Activated naive CD4-positive, alpha-beta T cell treated with anti-CD3 and anti-CD28 coated beads, Interleukin-2, amount 10 ng/mL, durations not matched to agents 7 days and 5 days (primary cell): ENCODE measurements at places on chromosomes 11 and 22.

DNA sequence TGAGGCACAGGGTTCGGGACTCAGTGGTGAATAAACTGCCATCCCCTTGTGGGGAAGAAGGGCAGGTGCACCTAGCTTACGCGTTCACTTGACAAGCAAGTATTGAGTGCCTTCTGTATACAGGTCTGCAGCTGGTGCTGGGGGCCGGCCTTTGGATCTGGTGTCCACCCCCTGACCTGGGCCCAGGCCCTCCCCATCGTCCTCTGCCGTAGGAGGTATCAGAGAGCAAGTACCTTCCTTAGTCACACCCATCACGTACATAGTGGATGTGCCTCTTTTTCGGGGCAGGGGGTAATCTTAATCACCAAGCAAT, 53.3 kb downstream of the SMIM38 start:
- DNase-seq, result no peak

DNA sequence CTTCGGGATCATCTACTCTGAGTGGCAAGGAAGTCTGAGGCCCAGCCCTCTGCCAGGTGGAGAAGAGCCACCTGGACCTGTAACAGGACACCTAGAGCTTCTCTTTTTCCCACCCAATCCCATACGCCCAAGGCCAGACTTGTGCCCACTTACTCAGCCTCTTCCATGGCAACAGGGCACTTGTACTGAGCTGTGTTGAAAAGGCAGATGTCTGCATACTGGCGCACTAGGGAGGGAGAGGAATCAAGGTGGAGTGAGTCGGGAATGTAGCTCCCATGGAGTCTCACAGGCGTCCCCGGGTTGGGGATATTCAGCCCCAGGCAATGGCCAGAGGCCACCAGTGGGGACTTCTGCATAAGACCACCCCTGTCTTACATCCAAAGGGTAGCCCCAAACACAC, 36.1 kb downstream of the TPBGL start:
- DNase-seq, result peak; percentile 11

- no peak for DNase-seq
Measured at GRCh38 chr11:128048121-128048520, 539.2 kb downstream of the ETS1 start.

GRCh38 chr22:29854432-29854831, 16.4 kb upstream of the ASCC2 start:
- no peak for DNase-seq

- DNase-seq, result no peak
Measured at GRCh38 chr22:36456464-36456845, 25.0 kb downstream of the TXN2 start.

DNA sequence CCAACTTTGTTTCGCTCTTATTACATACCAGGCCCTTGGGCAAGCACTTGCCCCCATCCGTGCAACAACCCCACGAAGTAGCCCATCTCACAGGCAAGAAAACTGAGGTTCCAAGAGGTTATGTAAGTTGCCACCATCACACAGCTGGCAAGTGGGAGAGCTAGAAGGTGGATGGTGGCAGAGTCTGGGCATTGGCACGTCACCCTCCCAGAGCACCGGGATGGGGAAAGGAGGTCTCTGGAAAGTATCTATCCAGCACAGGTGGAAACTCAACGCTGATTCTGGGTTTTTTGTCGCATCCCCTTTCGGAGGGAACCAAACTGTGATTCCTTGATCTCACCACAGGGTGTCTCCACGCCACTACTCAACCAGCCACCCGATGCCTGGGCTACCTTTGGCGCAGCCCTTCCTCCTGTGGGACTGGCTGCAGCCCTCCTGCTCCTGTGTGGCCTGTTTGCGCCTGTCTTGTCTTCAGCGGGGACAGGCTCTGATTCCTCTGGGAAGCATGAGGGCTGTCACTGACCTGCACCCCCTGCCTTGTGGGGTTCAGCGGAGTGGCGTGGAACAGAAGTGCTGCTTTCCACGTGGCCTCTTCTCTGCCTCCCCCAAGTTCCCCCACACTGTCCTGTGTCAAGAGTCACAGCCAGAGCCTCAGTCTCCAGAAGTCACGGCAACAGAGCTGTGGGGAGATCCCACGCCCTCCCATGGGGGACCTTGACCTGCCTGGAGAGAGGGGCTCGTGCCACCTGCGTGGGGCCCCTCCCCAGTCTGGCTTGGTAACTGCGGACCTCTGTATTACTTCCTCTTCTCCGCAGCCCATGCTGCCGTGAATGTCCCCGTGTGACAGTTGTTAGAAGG, 34.4 kb upstream of the TRIM29 start:
- DNase-seq, result peak; percentile 65

- no peak for DNase-seq
Measured at GRCh38 chr11:119222308-119222707, 16.2 kb downstream of the CBL start.

- no peak for DNase-seq
Measured at GRCh38 chr11:117220999-117221774, 10.7 kb downstream of the PCSK7 start.

GRCh38 chr22:45648301-45649117, 23.1 kb upstream of the ATXN10 start:
- DNase-seq, result no peak

DNA sequence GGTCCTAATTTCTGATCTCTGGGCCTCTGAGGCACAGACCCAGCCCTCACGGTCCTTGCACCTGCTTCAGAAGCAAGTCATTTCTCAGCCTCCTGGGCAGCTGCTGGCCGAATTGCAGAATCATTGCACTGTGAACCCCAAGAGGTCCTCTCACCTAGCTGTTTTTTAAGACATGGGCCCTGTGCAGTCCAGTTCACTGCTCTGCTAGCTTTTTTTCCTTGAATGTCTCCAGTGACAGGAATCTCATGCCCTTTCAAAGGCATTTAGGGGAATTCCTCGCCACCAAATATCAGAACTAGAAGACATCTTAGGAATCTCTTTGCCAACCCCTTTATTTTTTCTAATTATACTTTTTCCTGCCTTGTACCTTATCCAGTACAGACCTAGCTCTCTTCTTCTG, 35.6 kb upstream of the TP53I11 start:
- no peak for DNase-seq

DNA sequence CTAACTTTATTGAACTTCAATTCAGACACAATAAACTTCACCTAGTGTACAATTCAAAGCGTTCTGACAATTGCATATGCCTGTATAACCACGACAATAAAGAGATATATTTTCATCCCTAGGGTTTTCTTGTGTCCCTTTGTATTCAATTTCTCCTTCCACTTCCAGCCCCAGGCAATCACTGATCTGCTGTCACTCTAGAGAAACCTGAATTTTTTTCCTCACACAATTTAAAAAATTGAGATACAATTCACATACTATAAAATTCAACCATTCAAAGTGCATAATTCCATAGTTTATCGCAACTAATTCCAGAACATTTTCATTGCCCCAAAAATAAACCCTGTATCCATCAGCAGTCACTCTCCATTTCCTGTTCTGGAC, 116.6 kb downstream of the MRTFA start:
- DNase-seq, result no peak

- no peak for DNase-seq
Measured at GRCh38 chr11:23727794-23728193, 769.1 kb upstream of the LUZP2 start.

DNA sequence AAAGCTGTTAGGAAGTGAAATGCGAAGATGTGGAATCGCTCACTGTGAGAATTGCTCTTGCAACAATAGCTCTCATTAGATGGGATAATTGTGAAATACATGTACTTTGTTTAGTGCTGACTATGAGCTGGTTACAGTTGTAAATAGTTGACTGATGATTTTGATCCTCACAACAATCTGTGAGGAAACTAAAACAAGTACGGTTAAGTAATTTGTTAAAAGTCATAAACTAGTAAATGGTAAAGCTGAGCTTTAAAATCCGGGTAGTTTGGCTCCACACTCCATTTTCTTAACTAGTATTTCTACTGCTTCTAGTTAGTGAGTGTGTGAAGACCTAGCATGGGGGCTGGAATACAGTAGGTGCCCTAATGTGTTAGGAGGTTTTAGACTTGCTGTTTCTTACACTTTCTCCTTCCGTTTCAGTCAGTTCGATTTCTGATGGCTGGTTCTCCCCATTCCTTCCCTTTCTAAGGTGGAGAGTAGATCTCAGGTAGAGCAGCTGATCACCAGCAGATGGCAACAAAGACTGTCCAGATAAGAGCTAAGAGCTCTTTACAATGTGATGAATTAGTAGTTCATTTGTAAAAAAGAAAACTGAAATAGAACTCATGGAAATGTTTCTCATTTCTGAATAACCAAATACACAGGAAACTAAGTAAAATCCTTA, 16.3 kb upstream of the CYP2R1 start:
- DNase-seq, result peak; percentile 57

DNA sequence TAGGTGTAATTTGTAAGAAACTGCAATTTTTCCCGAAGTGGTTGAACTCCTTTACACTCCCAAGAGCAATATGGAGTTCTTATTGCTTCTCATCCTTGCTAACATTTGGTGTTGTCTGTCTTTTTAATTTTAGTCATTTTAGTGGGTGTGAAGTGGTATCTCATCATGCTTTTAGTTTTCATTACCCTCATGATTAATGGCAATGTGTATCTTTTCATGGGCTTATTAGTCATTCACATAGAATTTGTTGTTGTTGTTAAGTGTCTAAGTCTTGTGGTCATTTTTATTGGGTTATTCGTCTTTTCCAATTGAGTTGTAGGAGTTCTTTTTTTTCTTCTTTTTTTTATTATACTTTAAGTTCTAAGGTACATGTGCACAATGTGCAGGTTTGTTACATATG, 238.3 kb upstream of the SESN3 start:
- DNase-seq, result no peak

GRCh38 chr11:10385696-10386095, 69.4 kb upstream of the AMPD3 start:
- no peak for DNase-seq

DNA sequence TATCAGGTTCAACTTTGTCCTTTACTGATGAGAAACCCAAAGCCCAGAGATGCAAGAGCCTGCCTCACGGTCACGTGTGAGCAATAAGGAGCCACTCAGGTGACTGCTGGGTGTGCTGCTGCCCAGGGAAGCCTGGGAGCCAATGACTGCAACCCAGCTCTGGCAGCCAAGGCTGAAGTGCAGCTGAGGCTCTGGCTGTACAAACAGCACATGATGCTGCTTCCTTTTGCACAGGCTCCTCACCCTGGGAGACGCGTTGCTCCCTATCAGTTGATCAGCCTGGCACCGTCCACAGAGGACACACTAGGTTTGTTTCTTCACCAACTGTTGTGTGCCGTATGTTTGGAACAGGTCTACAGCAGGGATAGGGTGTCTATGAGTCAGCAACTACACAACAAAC, 168.7 kb downstream of the EFCAB6 start:
- DNase-seq, result no peak

DNA sequence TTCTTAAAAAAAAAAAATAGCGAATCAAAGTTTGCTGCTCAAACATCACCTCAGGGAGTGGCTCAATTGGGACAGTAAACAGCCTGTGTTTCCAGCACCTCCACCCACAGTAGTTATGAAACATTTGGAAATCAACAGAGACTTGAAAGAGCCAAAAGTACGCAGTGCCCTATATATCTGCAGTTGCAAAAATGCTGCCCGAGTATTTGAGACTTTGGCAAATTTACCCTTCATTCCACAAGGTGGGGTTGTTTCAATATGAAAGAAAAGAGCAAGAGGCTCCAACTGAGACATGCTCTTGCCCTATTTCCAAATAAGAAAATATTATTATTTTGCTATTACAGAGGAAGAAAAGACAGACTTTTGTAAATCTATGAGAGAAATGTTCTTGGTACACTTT, 851.1 kb upstream of the RAG2 start:
- no peak for DNase-seq

DNA sequence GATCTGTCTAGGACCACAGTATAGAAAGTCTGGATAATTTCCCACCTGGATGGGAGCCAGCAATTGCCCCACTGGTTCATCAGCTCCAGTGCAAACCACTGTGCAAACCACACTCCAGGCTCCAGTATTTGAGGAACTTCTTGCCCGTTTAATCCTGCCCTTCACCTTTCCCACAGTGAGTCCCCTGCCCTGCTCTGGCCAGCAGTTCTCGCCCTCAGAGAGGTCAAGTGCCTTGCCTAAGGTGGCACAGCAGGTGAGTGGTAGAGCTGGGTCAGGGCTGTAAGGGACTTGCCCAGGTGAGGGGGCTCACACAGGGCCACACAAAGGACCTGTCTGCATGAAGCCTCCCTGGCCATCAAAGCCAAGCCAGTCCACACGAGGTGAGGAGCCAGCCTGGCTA, 24.1 kb downstream of the MS4A10 start:
- no peak for DNase-seq

DNA sequence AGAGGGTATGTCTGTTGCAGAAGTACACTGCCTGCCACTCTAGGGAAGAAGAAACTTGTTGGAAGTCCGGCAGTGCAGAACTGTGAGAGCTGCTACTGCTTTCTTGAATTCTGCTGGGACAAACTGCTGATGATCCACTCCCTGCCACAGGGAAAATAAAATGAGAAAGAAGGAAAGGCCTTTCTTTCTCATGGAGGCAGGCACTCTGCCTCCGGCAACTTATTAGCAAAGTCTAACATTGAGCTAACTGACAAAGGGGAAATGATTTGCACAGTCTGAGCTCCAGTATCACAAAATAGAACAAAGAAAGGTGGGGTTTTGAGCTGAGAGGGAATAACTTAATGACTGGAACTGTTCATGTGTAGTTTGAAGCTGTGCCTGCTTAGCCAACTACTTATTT, 134.6 kb downstream of the AASDHPPT start:
- no peak for DNase-seq

GRCh38 chr11:75966537-75967287, 151.7 kb downstream of the UVRAG start:
- DNase-seq, result no peak

GRCh38 chr22:31268281-31268680, 24.0 kb downstream of the PIK3IP1 start:
- no peak for DNase-seq

DNA sequence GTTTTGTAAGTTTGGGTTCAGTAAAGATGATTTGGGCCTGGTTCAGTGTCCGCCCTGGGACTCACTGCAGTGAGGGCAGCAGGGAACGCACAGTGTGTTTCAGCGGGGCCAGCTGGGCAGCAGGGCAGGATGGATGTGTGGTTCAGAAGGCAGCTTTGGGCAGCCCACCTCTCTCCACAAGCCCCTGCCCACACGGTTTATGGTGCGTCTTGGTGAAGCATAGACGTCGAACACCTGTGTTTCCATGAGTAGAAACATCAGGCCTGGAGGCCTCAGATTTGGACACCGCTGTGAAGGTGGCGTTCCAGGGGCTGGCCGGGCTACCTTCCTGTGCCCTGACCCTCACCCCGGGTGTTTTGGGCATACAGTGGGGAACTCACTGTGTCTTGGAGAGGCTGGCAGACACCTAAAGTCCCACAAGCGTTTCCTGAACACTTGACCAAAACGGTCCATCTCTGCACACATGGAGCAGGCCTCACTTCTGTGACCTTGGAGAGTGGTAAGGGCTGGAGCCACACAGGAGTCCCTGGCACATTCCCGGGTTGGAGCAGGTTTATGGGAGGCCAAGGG, 59.0 kb downstream of the ST14 start:
- no peak for DNase-seq

DNA sequence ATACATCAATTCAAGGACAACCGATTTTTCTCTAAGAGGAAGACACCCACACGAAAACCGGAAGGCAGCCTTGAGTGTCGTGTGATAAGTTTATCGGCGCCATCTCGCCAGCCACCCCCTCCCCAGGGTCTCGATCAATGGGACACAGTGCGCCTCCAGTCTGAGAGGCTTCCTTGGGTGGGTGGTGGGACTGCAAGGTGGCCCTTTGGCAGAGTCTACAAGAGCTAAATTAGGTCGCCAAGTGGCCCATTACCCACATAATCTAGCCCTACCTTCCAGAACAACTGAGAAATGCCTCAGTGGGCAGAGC, 64.0 kb downstream of the CD6 start:
- DNase-seq, result peak; percentile 30

- DNase-seq, result no peak
Measured at GRCh38 chr11:16382638-16383380, 26.5 kb upstream of the SOX6 start.

- no peak for DNase-seq
Measured at GRCh38 chr11:2599561-2600189, 100.1 kb downstream of the KCNQ1OT1 start.
